DND-41 (cell line): ENCODE measurements at places on chromosomes 5 and 9.
A peak's percentile ranks its signal among the peaks of the same experiment; 100 is the strongest.

- no peak for DNase-seq
These were observed 92.5 kb downstream of the NPR3 start for GRCh38 chr5:32803656-32804055.

GRCh38 chr5:173668245-173668800 is 51.9 kb upstream of the BOD1 start:
- no peak for DNase-seq

- DNase-seq: no peak
These were observed 43.3 kb downstream of the ZNF618 start for GRCh38 chr9:113919382-113919781.

GRCh38 chr9:138069731-138070456 is 192.3 kb downstream of the CACNA1B start:
- no peak for DNase-seq

GRCh38 chr5:69206528-69207190 is 17.3 kb downstream of the CENPH start:
- DNase-seq: no peak

DNA sequence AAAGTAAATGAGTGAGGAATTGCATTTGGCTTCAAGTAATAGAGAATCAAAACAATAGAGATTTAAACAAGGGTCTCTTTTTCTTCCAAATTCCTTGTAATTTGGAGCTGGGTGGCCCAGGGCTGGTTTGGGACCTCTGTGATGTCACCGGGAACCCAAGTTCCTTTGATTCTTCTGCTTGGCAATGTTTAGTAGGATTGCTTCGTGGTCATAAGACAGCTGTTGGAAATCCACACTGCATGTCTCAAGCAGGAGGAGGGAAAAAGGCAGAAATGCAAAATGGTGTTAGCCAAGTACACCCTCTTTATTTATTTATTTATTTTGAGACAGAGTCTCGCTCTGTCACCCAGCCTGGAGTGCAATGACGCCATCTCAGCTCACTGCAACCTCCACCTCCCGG is 72.6 kb upstream of the IL12B start:
- no peak for DNase-seq

GRCh38 chr9:123967323-123967722 is 37.4 kb upstream of the DENND1A start:
- no peak for DNase-seq

GRCh38 chr5:58828258-58828657 is 245.4 kb downstream of the RAB3C start:
- no peak for DNase-seq

DNA sequence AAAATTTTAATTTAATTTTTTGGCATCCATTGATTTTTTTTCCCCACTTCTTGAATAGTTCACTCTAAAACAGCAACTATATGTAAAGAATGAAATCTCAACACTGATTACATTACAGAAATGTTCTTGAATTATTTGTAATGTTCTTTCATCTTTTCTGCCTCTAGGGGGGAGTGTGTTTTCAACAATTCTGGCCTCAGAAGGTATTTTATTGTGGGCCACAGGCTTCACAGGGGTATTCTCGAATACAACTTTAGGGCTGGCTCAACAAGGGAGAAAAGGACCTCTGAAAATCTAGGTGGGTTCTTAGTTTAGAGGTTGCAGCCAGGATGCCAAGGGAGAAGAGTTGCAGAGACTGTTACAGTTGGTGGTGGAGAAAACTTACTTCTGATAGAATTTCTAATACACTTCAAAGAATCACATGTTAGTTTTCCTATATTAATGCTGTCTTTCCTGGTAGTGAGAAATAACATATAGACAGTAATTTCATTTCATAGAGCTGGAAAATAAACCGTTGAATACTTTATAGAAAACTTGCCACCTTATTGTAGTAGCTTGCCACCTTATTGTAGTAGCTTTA is 3.6 kb upstream of the NPR3 start:
- DNase-seq: no peak

DNA sequence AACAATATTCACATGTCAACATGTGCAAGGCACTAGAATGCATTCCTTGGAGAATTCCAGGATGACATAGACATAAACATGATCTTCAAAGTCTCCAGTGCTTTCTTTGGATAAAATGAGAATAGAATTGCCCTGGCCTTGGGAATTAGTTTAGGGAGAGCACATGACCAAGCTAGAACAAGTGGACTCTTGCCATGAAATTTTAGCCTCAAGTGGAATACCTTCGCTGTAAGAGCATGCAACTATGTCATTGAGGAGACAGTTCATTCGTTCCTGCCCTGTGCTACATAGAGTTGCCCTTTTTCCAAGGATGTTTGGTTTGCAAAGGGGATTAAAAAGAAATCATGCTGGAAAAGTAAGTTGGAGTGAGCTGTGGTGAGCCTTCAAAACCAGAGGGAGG is 42.7 kb downstream of the ZFAND5 start:
- DNase-seq: no peak

DNA sequence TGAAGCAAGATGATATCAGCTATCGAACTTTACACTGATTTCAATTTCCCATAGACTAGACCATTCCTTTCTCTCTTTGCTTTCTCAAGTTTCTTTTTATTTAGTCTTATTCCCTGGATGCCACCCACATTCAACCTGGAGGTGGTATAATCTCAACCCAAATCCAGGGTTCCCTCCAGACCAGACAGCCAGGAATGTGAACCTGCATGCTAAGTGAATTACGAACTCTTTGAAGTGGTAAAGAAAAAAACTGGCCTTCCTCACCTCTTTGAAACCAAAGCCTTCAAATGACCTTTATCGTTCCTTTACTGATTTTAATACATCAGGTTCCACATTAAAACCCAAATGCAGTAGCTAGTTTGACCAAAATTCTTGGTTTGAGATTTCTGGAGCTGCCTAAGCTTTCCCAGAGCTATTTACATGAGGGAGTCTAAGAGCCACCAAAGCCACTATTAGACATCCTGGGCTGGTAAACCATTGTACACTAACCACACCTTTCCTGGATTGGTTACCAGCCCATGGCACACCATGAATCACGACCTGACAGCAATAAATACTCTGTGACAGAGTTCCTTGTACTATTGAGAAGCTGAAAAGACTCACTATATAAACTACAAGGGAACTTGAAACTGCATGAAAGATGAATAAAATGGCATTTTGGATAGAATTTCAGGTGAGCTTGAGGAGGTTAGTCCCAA is 323.7 kb downstream of the ADAMTS6 start:
- no peak for DNase-seq

DNA sequence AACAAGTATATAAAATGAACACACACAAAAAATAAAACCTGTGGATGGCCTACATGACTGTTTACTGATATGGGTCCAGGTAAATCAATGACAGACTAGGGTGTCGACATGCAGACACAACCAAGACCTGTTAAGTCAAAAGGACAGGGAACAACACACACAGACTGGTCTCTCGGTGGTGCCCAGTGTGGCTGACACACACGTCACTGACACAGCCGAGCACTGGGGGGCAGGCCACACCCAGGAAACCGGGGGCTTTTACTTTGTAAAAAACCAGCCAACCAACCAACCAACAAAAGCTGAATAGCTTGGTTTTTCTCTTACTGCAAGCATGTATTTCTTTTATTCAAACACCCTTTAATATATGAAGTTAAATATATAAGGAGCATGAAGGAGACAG is 5.0 kb downstream of the FAM163B start:
- peak; percentile 40 for DNase-seq

DNA sequence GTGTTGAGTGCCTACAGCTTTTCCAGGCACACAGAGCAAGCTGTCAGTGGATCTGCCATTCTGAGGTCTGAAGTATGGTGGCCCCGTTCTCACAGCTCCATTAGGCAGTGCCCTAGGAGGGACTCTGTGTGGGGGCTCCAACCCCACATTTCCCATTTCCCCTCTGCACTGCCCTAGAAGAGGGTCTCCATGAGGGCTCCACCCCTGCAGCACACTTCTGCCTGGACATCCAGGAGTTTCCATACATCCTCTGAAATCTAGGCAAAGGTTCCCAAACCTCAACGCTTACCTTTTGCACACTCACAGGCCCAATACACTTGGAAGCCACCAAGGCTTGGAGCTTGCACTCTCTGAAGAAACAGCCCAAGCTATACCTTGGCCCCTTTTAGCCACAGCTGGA is 131.3 kb downstream of the DEPDC1B start:
- DNase-seq: peak; percentile 22
